ENCODE measurements at places on chromosomes 11 and 22.
A peak's percentile ranks its signal among the peaks of the same experiment; 100 is the strongest.

GRCh38 chr11:48055292-48056132, 75.2 kb downstream of the PTPRJ start:
- DNase-seq = no peak

DNA sequence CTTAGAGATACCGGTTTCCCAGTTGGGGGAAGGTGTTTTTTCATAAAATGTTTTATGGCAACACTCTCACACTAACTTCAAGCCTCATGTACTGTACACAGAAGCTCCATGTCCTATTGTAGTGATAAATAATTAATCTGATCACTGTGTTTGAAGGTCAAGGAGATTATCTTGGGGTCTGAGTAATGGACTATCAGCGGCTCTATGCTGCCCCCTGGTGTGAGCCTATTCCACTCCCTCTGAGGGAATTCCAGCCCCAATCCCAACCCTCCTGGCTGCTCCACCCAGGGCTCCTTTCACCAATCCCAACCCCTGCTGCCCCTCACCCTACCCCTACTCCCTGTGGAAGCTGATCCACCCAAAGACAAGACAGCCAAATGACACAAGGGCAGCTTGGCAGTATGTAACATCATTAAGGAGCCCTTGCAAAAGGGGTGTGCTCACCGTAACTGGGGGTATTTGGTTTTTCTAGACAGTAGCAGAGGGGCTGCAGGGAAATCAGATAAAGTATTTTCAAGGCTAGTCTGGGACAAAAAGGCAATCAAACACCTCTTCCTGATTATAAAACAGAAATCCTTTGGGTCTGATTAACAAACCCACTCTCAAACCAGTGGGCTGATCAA, 22.3 kb downstream of the HPS4 start:
- DNase-seq = peak; percentile 81

DNA sequence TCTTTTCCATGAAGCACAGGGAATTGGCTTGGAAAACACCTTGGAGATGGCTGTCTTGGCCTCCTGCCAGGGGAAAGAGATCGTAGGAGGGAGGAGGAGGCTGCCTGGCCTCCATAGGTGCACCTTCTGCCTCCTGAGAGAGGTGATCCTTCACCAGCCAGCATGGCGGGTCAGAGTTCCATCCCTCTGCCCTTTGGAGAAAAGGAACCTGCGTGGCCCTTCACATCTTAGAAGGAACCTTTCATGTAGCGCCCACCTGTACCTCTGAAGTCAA, 58.2 kb upstream of the DRD2 start:
- no peak for DNase-seq

DNA sequence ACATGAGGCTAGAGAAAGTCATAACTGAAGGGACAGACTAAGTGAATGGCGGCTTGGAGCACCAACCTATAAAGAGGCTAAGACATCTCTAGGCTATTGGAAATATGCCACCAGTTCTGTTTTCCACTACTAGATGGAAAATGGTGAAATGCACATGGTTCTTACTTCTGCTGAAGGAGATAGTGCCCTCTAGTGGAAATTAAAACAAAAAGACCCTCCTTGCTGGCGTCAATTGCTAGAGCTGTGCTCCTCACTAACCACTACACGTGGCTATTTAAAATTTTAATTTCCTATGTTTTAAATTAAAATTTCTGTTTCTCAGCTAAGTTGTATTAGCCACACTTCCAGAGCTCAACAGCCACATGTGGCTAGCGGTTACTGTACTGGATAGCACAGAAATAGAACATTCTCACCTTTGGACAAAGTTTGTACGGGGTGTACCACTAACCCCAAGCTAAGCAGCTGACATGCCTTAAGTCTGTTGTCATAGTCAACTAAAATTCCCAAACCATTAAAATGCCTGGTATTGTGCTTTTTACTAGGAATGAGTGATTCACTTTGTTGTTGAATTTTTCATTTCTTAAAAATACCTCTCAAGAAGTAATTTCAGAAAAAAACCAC, 34.1 kb upstream of the CALCA start:
- DNase-seq = no peak

GRCh38 chr11:98587884-98588283, 432.9 kb upstream of the CNTN5 start:
- DNase-seq = no peak

Data from sciatic nerve (tissue), 2 donors.